ENCODE measurements at places on chromosomes 11 and 22.
A peak's percentile ranks its signal among the peaks of the same experiment; 100 is the strongest.

GRCh38 chr11:120622189-120622875 lies 110.8 kb downstream of the GRIK4 start:
- DNase-seq = no peak

- peak; percentile 19 for DNase-seq
Measured at GRCh38 chr22:47168900-47169800, 406.7 kb downstream of the TBC1D22A start.

DNA sequence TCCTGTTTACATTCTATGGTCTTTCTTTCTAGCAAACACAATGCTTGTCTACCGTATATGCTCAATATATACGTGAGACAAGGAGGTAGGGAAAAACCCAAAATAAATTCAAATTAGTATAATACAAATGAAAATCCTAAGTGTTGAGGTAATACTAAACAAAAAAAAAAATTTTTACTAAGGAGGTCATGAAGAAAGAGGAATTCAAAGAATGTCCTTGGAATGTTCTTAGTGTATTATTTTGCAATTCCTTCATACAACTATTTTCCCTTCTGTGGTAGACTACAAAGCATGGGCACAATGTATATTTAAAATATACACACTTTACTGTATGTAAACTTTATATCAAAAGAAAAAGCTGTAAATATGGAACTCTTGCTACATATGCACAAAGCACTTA lies 36.4 kb downstream of the PIK3C2A start:
- DNase-seq = no peak

GRCh38 chr11:81286550-81286949 lies 1447.1 kb downstream of the FAM181B start:
- no peak for DNase-seq

GRCh38 chr11:63622323-63622722 lies 8.1 kb upstream of the PLAAT3 start:
- DNase-seq = no peak

DNA sequence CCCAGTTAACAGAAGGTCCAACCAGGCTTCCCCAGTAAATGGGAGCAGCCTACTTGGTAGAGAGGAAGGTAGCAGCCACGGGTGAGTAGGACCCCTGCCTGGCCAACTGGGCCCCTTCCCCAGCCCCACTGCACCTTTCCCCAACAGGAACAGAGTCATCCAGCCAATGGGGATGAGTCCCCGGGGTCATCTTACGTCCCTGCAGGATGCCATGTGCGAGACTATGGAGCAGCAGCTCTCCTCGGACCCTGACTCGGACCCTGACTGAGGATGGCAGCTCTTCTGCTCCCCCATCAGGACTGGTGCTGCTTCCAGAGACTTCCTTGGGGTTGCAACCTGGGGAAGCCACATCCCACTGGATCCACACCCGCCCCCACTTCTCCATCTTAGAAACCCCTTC lies 6.6 kb downstream of the RIC8A start:
- DNase-seq = no peak

DNA sequence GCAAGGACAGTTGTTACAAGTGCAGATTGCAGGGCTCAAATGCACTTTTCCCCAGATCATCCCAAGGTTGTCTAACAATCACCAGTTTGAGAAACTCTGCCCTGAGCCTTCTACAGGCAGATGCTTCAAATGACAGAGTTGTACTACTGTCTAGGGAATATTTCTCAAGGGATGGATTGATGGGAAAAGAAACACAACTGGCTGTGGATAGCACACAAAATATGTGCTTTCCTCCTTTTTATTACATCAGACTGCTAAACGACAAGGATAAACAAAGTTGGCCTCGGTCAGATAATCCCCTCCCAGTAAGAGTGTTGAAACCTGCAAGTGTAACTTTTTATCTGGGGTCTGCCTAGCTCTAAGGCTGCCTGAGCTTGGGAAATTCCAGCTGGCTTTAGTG lies 46.6 kb upstream of the SORL1-AS1 start:
- no peak for DNase-seq

- DNase-seq = no peak
Measured at GRCh38 chr11:32088117-32088941, 2.5 kb upstream of the RCN1 start.

DNA sequence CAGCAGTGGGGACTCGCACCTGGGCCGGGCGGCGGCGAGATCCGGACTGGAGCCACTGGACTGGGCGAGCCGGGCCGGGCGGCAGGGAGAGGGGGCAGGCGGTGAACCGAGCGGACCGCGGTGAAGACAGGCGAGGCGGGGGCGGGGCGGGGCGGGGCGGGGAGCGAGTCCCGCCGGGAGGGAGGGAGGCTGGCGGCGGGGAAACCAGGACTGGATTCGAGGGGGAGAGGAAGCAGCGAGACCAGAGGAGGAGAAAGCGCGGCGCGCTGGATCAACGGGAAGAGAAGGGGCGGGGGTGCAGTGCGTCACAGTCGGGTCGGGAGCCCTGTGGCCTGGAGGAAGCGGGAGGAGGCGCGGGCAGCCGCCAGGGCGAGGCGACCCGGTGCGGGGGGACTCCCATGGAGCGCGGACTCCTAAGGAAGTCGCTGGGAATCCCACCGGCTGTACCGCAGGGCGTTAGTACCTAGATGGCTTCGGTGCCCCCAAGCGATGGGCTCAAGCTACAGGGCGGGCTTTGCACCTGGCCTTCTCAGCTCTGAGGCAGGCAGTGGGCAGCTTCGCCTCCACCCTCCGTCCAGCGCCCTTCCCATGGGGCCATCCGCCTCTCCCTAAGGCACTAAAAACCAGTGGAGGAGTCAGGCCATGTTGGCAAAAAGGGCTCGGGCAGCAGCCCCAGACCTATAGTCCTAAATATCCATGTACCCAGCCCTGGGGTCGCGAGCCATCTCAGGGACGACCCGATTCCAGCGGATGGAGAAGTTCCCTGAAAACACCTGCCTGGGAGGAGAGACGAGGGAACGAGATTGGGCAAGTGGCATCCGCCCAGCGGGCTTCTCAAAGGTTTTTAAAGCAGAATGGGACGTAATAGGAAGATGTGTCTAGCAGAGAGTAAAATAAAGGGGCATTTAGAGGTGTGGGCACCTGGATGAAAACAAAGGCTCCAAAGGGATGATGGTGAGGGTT lies at the start of gene TMEM121B:
TSS of gene TMEM121B (minus strand) at position 128 of the 963 bp plus-strand sequence. CDS start 233 bp downstream, outside the sequence.
- peak; percentile 55 for DNase-seq

- DNase-seq = no peak
Measured at GRCh38 chr11:118640332-118641154, 33.1 kb downstream of the PHLDB1 start.

DNA sequence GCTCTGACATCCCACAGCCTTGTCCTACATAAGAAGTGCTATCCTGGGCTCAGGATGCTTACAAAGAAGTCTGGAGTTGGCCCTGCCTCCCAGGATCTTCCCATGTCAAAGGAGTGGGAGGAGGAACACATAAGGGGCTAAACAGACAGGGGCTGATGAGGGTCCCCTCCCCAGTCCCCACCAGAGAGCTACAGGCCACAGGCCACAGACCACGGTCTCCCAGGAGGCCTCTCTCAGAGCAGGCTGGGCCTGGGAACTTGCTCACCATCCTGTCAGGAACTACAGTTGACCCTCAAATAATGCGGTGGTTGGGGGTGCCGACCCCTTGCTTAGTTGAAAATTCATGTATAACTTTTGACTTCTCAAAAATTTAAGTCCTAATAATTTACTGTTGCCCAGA lies 315.5 kb downstream of the NTM start:
- no peak for DNase-seq

DNA sequence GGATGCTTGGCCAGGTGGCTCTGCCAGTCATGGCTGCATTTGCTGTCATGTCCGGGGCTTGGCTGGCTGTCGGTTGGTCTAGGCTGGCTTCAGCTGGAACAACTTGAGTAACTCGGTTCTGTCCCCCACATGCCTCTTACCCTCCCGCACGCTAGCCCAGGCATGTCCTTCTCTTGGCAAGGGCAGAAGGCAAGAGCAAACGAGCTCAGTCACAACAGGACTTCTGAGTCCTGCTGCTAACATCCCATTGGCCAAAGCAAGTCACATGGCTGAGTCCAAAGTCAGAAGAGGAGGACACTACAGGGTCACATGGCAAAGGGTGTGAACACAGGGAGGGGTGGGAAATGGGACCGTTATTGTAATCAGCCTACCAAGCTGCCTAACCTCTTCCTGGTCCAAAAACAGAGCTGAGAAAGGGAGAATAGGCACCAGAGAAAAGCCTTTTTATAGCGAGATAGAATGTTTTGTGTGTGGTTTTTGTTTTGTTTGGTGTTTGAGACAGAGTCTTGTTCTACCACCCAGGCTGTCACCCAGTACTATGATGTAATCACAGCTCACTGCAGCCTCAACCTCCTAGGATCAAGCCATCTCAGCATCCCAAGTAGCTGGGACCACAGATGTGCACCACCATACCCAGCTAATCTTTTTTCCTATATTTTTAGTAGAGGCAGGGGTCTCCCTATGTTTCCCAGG lies 81.9 kb downstream of the MN1 start:
- no peak for DNase-seq

GRCh38 chr22:32837803-32838202 lies 36.3 kb downstream of the TIMP3 start:
- no peak for DNase-seq

DNA sequence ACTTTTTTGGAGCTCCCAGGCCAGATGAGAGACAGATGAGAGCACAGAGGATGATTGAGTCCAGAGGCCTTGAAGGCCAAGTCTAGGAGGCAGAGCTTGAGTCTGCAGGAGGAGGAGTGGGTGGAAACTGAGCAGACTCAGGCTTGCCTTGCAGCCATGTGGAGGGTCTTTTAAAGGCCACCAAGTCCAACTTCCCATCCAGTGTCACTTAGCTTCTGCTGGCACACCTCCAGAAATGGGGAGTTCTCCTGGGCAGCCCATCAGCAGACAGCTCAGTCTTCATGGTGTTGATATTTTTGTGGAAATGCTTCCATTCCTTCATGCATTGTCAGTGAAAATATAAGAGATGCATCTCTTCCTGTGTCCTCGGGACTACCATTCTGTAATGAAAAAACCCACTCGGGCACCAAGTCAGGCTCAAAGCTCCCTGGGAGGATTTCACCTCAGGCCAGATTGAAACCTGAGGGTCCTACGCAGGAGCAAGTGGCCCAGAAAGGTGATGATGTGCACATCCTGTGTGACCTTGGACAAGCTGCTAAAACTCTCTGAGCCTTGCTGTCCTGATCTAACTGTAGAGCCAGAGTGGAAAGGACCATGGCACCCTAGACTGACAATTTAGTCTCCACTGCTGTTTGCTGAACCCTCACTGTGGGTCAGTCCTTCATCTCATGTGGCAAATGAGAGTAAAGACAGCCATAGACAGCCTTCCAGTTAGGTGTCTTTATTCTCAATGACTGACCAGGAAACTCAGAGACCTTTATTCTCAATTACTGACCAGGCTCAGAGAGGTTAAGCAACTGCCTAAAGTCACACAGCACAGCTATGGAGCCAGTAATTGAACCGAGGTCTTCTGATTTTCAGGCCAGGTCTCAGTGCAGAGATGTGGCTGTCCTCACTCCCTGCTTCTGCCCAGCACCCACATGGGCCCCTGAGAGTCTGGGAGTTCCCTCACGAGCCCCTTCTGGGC lies 2.9 kb upstream of the LRRC32 start:
- no peak for DNase-seq

DNA sequence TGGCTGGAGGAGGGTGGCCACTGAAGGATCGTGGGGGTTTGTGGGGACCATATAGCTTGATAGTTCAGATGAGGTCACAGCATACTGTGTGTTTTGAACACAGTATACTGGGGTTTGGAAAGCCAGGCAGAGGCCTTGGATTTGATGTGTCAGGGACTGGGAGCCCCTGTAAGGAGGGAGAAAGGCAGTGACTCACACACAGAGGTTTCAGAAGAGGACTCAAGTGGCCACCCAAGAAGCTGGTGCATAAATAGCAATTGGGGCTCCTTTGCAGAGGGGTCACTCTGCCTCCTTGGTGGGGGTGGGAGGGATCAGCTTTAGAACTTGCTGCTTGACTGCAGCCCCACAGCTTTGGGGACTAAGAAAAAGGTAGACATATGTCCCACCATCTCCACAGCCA lies 39.3 kb downstream of the SLC5A1 start:
- no peak for DNase-seq

DNA sequence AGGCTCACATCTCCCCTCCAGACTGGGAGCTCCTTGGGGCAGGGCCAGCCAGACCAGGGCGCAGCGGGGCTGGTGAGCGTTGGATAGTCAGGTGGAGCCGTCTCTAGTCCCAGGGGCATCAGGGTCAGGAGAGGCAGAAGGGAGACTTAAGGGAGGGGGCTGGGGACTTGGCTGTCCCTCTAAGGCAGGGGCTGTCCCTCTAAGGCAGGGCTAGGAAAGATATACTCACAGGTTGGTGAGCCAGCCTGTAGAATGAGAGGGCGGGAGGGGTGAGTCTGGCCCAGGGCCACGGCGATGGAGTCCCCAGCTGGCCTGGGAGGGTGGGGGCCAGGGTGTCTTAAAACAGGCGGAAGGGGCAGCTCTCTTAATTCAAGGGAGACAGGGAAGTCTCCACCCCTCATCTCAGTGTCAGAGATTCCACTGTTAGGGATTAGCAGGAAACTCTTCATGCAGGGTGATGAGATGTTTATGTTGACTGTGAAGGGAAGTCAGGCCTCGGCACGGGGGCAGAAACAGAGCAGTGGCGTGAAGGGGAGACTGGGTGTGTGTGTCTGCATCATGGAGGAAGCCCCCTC lies 11.3 kb downstream of the P2RY2 start:
- no peak for DNase-seq

- DNase-seq = no peak
Measured at GRCh38 chr11:83122766-83123165, 34.2 kb upstream of the PCF11 start.

DNA sequence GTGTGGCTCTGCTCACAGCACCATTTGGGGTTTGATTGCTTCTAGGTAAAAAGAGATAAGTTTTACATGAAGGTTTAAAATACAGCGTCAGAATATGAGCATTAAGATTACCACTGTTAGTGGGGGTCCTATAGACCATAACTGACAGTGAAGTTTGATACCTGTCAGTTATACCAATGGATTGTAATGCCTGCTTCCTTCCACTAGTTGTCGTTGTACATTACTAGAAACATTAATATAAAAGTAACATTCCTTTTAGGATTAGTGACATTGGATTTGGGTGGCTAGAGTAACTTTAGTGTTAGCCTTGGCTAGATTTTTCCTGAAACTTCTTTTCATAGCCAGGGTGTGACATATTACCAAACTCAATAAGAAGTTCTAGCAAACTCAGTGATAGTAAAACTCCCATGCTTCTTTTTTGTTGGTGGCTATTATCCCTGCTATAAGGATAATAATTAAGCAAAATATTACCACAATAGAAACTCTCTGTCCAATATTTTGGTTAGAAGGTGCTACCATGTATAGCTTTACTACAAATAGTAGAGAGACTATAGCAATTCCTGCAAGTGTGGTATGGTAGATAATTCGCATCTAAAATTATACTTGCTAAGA lies 57.1 kb downstream of the FAM181B start:
- DNase-seq = no peak

DNA sequence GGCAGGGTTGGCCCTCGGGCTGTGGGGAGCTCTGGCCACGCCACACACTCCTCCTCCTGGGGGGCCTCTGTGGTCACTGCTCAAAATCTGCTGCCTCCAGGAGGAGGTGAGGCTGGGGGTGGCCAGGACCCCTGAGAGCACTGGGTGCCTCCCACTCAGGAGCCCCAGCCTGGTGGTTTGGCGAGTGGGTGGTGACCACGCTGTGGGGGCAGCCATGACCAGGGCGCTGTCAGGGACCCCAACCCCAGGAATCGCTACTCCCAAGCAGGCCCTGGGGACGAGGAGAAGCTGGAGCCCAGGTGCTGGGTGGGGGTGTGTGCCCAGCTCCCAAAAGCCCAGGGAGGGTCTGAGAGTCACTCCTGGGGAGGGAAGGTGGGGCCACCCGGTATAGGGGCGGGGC lies 30.1 kb downstream of the TSPAN4 start:
- DNase-seq = no peak

- no peak for DNase-seq
Measured at GRCh38 chr11:119763071-119763728, 34.2 kb upstream of the NECTIN1 start.
